ENCODE measurements at places on chromosomes 2 and 18. TPM values are rescaled to one million over a fixed set of nuclear protein-coding genes. Genes with fewer than 3 reads are reported as not detected.

PLA2R1 gene
- 50.0 TPM for total RNA-seq

LRRC30 gene
- not detected for total RNA-seq

PSMA8 gene
- total RNA-seq, result not detected

SPDYA gene
- 0.79 TPM for total RNA-seq

STRN gene
- 13.1 TPM for total RNA-seq

IWS1 gene
- total RNA-seq, result 45.6 TPM

PTPRN gene
- total RNA-seq, result 0.25 TPM

SPC25 gene
- total RNA-seq, result 3.9 TPM

DPYSL5 gene
- total RNA-seq, result not detected

Measured in aortic smooth muscle cell (primary cell).